HuH-7.5 (cell line): ENCODE measurements at places on chromosomes 4 and X.

DNA sequence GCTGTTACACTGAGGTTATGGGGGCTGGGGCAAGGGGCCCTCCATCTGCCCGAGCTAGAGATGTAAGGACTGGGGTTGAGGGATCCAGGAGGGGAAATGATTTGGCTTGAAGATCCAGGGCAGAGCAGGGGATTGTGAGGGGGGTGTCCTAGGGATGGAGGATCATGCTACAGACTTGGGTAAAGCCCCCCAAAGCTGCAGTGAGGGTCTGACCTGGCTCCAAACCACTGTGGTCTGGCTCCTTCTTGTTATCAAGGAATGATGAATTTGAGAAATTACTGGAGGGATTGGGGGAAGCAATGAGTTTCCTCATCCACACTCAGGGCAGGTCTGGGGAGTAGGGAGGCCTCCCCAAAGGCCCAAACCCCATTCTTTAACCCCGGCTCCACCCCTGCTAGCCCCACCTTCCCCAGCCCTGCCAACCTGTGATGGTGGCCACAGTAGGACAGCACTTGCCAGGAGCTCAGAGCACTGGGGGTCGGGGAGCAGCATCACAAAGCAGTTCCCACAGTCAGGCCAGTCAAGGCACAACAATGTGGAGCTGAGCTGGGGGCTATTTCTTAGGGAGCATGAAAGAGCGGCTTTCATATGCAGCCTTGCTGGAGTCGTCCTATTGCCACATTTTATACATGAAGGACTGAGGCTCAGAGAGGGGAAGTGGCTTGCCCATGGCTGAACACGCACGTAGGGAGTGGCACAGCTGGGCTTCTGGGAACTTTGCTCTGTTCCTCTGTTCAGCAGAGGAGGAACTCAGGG is 165.5 kb downstream of the EFNB1 start:
- DNase-seq = no peak

DNA sequence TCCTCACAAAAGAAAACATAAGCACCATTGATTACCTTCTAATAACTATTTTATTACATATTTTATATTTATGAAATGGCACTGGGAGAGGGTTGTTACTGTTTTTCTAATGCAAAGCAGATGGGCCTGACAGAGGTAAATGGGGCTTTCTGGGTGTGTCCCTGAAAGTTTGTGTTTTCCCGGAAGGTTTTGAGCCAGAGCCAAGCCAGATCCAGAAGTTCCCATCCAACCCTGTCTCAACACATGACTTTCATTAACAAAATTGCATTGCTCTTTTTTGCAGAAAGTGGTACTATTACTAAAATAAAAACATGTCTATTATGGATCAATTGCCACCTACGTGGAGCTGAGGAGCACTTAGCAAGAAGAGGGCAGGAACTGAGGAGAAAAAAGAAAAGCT is 181.3 kb downstream of the RAB28 start:
- DNase-seq = no peak

DNA sequence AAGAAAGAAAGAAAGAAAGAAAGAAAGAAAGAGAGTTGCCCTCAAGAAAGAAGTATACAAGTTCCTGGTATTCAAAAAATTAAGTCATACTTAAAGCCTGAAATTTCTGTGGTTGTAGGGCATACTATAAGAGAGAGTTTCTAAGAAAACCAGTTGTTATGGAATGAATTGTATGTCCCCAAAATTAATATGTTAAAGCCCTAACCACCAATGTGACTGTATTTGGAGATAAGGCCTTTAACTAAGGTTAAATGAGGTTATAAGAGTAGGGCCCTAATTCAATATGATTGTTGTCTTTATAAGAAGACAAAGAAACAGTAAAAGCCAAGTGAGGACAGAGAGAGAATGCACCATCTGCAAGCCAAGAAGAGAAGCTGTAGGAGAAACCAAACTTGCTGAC is 521.1 kb downstream of the CCSER1 start:
- DNase-seq = no peak

DNA sequence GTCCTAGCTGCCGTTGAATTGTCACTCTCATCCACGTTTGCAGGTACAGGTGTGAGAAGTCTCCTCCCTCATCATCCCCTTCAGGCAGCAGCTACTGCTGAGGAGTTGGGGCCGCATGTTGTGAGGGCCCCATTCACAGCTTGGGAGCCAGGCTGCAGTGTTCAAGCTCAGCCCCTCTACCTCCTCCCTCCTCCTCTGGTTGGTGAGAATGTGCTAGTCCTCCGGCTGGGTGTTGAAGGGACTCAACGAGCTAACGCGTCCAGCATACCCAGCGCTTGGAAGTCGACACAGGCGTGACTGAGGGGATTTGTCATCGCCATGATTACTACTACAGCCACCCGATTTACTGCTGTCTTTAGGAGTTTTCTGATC is 82.0 kb upstream of the PSAPL1 start:
- no peak for DNase-seq
